ENCODE measurements at places on chromosomes 4 and X.

DNA sequence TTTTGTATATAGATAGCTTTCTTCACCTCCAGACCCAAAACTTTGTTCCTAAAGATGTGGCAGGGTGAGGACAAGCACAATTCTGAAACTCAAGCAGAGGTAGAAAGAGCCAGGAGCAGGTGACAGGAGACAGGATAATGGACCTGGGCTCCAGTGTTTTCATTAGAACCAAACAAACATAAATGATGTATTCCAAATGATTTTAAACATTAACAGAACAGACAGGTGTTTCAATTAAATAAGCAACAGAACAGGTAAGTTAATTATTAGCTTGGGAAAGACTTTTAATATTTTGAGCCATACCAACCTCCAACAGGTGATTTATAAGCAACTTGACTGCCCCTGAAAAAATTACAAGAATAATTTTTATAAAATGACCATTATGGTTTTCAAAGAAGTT is 459.4 kb upstream of the LCORL start:
- ATAC-seq, result no peak

DNA sequence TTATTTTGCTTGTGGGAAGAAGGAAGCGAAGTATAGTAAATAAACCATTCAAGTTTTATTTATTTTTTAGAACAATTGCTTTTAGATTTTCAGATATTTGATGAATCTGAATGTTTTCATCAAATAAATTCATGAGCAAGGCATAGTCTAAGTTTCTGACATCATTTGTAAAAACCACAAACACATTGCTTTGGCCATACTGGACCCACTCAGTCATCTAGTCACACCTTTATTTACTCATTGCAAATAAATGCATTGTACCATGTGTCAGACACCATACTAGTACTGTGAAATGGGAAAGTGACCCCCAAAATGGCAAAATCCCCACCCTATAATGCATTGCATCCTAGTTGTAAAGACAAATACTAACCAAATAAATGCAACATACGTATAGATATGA is 449.1 kb upstream of the SMIM31 start:
- ATAC-seq, result no peak

DNA sequence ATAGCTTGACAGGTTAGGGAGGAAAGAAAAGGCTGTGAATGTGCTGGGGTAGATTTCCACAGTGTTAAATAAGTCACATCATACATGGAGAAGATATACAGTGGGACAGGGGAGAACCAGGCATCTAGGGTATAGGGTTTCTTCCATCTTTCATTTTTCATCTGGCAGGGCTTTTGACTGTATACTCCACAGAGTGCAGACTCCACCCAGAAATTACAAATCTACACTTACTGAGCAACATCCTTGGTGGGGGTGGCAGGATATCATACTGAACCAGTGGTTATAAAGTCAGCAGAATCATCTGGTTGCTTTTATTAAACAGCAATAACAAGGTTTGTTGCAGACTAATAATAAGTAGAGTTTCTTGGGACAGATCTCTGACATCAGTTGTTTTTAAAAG is 154.2 kb downstream of the NPNT start:
- no peak for ATAC-seq

DNA sequence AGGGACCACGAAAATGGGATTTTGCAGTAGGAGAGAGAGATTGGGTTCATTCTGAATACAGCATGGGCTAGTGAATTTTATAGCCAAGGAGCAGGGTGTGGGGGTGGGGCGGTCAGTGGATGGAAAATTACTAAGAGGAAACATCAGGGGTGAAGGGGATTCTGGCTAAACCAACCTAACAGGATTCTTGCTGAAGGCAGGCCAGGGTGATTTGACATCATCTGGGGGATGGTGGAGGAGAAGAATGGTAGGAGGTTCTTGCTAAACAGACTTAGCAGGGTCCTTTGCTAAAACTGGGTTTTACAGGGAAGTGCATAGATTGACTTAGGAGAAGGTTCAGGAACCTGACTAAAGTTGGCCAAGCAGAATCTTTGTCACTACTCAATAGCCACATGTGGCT is 91.9 kb downstream of the DNAAF6 start:
- no peak for ATAC-seq

DNA sequence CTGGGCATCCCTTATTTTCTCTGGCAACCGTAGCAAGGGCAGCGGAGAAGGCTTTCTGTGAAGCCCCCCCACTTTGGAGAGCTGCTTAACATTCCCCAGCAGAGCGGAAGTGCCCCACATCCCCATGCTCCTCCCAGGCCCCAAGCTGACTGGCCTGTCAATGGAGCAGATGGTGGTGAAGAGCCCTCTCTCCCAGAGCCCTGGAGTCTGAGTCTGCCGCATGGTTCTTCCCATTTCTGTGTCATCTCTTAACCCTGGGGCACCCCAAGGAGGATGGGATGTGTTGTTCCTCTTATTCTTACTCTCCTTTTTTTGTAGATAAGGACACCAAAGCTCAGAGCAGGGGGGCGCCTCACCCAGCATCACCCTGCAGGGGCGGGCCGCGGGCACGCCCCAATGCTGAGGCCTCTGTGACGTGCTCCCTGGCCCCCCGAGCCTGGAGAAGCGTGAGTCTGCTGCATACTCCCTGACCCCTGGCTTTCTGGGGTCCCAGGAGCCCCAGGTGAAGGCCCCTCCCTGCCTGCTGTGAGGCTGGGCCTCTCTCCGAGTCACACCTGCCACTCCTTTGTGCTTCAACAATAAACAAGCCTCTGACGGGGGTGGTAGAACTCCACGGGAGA is 35.9 kb downstream of the ADRA2C start:
- ATAC-seq, result no peak

DNA sequence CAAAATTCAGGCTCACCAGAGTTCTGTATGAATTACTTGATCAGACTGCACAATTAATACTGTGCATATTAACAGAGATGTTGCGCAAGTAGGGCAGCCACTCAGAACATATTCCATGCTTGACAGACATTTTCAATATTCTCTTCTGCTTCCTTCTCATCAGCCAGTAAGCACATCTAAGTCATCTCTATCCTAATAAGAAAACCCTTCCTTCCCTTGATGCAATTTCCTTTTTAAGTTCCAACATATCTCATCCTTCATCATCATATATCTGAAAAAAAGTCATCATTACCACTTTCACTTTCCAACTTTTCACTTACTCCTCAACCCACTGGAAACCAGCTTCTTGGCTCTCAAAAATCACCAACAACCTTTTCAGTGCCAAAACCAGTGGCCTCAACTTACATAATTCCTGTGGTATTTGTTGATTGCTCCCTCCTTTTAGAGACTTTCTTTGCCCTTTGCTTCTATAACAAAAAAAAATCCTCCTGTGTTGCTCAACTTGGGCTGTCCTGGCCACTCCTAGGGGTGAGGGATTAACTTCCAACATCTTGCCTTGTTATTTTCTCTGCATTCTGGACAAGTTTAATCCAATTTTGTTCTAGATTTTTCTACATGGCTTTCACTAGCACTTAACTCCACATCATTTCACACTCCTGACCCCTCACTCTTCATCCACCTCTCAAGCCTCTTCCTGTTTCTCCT is 14.1 kb downstream of the MBNL3 start:
- ATAC-seq, result no peak

DNA sequence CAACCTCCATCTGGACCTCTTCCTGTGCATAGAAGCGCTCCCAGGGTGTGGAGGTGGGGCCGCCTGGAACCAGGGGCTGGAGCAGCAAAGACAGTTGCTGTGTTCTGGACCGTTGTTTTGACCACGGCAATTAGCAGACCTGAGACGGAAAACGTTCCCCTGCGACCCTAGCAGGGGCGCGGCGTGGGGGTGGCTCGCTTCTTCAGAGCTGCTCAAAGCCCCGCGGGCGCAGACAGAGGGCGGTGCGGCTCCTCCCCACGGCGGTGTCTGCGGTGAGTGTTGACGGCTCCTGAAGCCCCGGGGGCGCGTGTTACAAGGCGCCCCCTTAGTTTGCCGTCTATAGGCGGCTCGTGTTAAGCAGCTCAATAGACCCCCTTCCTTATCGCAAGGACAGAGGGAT is 79.2 kb downstream of the TRIML1 start:
- ATAC-seq, result no peak

DNA sequence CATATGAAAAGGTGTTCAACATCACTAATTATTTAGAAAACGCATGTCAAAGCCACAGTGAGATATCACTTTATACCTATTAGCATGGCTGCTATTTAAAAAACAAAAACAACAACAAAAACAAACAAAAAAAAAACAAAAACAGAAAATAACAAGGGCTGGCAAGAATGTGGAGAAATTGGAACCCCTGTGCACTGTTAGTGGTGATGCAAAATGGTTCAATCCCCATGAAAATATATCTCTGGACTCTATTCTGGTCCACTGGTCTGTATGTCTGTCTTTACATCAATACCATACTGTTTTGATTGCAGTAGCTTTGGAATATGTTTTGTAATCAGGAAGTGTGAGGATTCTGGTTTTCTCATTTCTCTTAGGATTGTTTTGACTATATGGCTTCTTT is 43.6 kb upstream of the SPP1 start:
- no peak for ATAC-seq

All from activated CD4-positive, CD25-positive, alpha-beta regulatory T cell treated with anti-CD3 and anti-CD28 coated beads, Interleukin-2, amount 50 U/mL, for 24 hours (primary cell).